A172 (cell line): ENCODE measurements at places on chromosomes 4 and X.

GRCh38 chr4:38192516-38192915 is 232.3 kb downstream of the PTTG2 start:
- no peak for DNase-seq

- DNase-seq: peak; percentile 88
These were observed 1637.3 kb upstream of the PABPC4L start for GRCh38 chr4:135838889-135839288.

DNA sequence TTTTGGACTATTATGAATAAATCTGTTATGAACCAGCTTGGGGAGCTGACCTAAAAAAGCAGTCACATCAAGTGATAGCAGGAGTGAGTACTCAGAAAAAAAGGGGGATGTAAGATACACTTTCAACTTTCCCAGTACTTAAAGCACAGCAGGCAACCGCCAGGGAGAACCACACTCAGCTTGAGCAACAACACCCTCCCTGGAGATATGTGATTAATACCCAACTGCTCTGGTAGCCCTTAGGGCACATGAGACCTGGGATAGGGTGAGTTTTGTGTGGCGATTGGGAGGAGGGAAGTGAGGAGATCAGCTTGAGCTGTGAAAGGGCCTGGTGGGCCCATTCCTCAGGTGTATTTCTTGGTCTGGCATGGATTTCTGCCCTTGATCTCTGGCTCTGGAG is 220.3 kb upstream of the SFRP2 start:
- no peak for DNase-seq

DNA sequence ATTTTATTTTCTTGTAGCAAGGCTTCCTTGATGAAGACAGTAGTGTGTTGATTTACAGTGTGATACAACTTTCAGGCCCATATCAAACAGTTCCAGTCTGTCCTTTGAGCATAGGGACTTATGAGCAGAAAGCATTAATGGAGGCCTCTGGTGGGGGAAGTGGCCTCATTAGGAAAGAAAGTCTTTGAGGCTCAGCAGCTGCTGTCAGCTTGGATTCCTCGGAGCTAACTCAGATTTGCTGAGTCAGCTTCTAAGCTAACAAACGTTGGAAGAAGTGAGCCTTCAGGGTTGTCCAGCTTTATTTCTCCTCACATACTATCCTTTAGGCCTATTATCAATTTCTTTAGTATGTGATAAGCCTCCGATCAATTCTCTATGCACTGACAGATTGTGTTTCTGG is 15.8 kb upstream of the SFRP2 start:
- no peak for DNase-seq

GRCh38 chr4:4781936-4782707 is 77.3 kb upstream of the MSX1 start:
- DNase-seq: no peak

DNA sequence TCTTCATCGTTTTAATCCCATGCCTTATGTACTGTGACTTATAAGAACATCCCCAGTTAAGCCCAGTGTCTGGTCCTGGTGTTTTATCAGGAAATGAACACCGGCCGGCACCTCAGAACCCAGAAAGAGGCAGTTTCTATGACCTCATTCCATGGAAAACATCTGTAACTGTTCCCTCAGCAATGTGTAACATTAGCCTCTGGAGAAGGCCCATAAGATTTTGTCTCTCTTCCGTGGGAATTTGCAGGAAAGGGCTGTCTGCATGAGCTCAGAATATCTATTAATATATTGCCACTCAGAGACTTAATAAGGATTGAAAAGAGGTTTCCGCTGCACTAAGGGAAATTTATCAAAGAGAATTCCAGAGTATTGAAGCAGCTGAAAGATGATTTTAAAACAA is 3.1 kb upstream of the TCEANC start:
- DNase-seq: no peak

DNA sequence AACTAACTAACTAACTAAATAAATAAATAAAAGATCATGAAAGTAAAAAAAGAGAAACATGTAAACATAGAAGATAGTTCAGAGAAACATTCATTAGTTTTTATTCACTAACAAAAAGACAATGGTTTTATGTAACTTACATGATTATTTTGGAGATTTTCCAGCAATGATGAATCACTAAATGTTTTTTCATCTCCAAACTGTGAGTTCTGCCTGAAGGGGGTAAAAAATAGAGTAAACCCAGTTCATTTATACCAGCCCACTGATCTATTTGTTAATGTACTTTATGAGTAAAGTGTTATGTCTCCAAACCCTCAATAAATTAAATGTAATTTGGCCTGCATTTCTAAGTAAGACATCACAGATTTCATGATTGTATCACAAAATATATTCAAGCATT is 101.1 kb downstream of the ATP8A1 start:
- DNase-seq: peak; percentile 8

GRCh38 chrX:110170029-110170428 is 147.9 kb downstream of the AMMECR1 start:
- no peak for DNase-seq

- DNase-seq: no peak
These were observed 10.9 kb upstream of the CLTRN start for GRCh38 chrX:15675490-15675921.

DNA sequence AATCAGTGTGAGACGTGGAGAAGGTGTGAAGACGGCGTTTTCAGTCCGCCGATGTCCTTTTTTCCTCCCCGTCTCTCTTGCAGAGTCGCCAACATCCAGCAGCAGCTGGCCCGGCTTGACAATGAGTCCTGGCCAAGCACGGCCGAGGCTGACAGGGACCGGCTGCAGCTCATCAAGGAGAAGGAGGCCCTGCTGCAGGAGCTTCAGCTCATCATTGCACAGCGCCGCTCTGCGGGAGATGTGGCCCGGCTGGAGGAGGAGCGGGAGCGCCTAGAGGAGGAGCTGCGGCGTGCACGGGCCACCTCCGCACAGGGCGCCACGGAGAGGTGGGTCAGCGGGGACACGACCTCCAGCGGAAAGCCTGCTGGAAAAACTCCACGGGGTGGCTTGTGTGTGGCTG is 47.1 kb upstream of the CLCN4 start:
- DNase-seq: no peak

DNA sequence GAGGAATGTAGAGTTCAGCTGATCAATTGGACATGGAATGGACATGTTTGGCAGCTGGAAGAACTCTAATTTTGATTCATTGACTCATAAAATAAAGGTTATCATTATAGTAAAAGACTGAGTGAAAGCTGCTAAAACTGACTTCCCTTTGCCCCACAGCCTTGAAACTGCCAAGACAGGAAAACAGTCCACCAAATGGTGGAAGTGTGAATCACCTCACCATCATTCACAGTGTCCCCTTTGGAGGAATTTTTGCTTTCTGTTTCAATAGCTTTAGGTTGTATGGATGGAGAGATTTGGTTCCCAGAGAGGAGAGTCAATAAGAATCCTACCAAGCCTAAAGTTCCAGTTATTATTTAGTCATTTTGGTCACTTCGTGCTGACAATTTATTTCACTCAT is 20.8 kb upstream of the FREM3 start:
- DNase-seq: peak; percentile 4

DNA sequence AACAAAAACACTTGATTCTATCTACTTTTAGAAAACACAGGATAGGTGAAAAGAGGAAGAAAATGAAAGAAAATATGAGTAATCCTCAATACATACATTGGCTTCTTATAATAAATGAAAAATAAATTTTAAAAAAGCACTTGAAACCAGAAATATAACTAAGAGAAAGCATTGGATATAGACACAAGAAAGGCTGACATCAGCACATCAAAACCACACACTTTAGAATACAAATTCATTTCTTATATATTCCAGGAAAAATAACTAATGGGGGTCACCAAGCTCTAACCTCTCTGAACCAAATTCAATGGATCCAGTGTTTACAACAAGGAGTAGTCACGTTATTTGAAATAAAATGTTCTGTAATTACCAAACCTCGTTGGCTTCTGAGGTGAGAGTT is 133.5 kb downstream of the REELD1 start:
- DNase-seq: no peak

- peak; percentile 57 for DNase-seq
These were observed 69.2 kb downstream of the HADH start for GRCh38 chr4:108058685-108059440.

- no peak for DNase-seq
These were observed 337.7 kb downstream of the PCDH19 start for GRCh38 chrX:100072336-100072735.

DNA sequence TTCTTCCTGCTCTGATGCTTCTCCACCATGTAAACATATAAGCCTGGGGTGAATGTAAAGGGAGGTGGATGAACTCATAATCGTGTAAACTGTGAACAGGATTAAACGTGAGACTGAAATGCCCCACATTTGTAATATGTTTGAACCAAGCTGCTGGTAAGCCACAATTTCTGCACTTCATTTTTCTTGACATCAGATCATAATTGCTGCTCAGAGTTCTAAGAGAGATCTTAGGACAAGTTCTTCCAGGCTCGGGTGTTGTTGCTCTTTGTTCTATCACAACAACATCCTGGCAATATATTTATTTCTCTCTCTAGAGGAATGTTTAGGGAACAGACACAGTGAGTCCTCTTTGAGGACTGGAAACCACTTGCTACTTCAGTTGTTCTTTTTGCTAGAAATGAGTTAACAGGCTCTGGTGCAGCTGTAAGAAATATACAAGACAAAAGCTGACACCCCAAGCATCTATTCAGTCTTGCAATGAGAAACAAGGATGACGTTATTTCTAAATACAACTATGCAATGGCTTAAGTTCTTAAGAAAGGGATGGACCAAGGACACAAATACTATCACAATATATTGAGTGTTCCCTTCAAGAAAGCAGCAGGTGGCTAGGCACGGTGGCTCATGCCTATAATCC is 59.6 kb downstream of the LNX1 start:
- DNase-seq: no peak

- DNase-seq: peak; percentile 69
These were observed 58.5 kb downstream of the CRLF2 start for GRCh38 chrX:1153940-1154339.

DNA sequence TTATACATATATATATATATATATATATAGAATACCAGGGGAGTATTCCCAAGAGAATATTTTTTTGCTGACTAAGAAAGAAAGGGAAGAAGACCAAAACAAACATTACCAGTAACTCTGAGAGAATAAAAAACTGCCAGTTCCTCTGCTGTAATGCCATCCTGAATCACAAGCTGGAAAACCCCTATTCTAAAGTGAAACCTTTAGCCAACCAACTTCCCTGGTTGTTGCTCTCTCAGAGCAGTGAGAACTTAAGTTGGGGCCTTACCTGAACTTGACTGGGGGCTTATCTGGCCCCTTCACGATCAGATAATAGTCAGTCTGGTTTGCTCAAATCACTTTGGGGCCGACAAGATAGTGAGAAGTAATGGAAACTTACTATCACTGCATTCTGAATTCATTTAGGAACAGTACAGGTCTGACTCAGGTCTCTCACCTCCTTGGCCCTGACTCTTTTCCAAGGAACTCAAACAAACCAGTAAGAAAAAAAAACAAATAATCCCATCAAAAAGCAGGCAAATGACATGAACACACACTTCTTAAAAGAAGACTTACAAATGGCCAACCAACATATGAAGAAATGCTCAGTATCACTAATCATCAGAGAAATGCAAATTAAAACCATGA is 62.5 kb downstream of the CD40LG start:
- peak; percentile 7 for DNase-seq

DNA sequence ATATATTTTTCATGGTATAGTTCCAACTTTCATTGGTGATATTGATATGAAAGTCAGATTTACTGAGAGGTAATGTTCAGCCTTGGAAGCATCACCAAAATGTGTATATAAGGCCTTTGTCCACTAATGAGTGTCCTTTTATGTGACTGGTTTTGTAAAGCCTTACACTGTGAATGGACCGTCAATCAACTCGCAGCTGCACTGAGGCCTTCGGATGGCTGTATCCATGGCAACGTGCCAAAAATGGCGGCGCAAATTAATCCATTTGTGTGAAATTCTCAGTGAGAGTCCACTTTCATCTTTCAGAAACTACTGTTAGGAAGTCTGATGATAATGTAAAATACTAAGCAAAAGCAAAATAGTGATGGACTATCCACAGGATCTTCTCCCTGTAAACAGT is 131.7 kb downstream of the SPCS3 start:
- no peak for DNase-seq

DNA sequence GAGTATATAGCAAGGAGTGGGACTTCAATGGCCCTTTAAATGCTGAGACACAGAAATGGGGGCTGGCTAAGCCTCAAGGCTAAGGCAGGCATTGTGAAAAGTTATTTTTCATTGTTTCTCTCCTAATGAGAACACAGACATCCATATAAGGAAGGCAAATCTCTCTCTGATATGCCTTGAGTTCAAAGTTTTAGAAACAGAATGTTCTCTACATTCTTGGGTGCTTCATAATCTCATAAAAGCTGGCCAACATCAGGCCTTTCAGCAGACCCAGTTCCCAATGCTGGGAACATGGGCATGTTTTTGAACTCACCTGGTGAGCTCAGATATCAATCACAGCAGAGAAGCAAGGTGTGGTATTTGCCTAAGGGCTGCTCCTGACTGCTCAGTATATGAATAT is 19.4 kb upstream of the RAB40A start:
- DNase-seq: no peak

- no peak for DNase-seq
These were observed 109.0 kb downstream of the ATP11C start for GRCh38 chrX:139823806-139824205.

- DNase-seq: no peak
These were observed 12.8 kb upstream of the CRMP1 start for GRCh38 chr4:5905714-5906113.

GRCh38 chrX:43817444-43817843 is 64.8 kb downstream of the MAOB start:
- no peak for DNase-seq

- no peak for DNase-seq
These were observed 25.6 kb downstream of the ATP10D start for GRCh38 chr4:47510506-47511143.

GRCh38 chr4:106809076-106809475 is 227.0 kb downstream of the DKK2 start:
- DNase-seq: peak; percentile 55

DNA sequence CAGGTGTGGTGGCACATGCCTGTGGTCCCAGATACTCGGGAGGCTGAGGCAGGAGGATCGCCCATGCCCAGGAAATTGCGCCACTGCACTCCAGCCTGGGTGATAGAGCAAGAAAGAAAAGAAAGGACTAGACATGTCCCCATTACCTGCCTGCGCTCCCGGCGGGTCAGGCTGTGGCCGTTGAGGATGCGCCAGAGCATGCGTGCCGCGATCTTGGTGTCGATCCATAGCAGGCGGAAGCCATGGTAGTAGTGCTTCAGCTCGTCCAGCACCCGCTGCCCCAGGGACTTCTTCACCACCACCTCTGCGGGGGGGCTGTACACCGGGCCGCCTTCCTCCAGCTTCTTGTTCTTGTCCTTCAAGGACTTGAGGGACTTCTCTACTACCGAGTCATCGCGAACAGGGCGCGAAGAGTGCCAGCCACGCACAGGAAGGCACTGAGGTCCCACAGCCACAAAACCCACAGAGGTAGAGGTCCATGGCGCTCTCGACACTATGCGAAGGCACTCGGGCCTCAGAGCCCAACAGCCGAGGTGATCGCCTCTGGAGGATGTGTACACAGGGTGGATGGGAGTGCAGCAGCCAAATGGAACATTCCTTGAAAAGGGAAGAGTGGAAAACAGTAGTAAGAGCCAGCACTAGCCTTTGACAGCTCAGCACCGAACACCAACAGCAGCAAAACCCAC is 14.6 kb downstream of the LETM1 start:
- no peak for DNase-seq
